NCI-H1092 treated with DMSO at 0.1 percent for 48 hours (cell line): ENCODE measurements at places on chromosomes 5 and 9.

GRCh38 chr9:34419716-34420504 is 38.5 kb downstream of the FAM219A start:
- DNase-seq, result no peak

DNA sequence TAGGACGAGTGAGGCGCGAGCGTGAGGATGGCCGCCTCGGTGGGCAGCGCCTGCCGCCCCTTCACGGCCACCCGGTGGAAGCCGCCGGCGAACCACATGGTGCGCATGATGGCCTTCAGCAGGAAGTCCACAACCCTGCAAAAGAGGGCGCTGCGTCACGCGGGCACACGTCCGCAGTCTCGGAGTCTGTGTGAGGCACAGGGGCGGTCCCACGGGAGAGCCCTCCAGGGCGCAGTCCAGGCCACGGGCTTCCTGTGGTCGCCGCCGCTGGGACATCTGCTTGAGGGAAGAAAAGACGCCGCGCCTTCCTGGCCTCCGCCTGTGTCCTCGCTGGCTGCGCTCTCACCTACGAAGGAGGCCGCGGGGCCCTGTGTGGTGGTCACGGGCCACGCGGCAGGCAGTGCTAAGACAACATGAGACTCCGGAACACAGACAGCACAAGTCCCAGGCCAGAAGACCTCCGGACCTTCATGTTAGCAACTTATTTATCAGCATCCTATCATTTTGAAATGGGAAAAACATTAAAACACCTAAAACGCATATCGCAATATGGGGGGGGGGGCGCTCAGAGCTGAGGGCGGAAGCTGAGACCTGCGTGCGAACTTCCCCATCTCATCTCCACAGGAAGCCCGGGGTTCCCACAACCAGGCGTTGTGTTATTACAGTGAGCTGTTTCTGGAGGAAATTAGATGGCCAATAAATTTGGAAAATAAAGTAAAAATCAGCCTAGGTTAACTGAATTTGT is 28.8 kb downstream of the LPCAT1 start:
- DNase-seq, result no peak

DNA sequence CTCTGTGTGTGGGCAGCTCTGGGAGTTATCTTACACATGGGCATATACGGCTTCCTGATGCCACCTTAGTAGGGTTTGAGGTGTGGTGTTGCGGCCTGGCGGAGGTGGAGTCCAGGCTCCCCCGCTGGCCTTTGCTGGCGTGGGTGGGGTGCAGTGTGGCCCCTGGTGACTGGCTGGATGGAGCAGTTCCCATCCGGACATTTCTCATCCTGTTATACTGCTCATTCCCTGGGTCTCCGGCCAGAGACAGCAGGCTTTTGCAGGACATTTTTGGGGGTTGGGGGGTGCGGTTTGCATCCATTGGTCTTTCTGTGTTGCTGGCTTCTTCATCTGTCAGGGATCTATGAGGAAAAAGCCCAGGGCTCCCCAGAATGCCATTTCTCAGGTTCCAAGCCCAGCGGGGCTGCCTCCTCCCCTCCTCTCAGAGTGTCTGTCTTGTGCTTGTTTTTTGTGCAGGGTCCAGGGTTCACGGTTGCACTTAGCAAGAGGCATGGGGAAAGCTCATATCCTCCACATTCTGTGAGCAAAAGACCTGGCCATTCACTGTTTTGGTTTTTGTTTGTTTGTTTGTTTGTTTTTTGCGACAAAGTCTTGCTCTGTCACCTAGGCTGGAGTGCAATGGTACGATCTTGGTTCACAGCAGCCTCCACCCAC is 22.3 kb downstream of the NDUFS6 start:
- no peak for DNase-seq

DNA sequence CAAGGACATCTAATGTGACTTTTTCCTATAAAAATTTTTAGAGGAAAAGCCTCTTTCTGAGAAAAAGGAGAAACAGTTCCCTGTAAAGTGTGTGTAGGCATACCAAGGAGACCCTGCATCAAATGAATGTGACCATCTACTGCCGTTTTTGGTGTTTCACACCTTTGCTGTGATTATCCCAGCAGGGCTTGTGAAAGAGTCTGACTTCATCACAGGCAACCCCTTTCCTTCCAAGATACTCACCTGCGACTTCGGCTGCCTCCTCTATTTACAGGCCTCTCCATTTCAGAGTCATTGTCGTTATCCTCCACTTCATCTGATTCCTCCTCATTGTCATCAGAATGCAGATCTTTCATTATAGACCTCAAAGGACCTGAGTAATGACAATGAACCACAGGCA is 259.1 kb downstream of the MLLT3 start:
- peak; percentile 12 for DNase-seq

GRCh38 chr5:143488381-143488780 is 84.9 kb upstream of the NR3C1 start:
- DNase-seq, result no peak

GRCh38 chr5:148687427-148687826 is 33.1 kb upstream of the HTR4 start:
- DNase-seq, result no peak

- no peak for DNase-seq
Observed at GRCh38 chr9:71685394-71685793, 82.9 kb downstream of the CEMIP2 start.

DNA sequence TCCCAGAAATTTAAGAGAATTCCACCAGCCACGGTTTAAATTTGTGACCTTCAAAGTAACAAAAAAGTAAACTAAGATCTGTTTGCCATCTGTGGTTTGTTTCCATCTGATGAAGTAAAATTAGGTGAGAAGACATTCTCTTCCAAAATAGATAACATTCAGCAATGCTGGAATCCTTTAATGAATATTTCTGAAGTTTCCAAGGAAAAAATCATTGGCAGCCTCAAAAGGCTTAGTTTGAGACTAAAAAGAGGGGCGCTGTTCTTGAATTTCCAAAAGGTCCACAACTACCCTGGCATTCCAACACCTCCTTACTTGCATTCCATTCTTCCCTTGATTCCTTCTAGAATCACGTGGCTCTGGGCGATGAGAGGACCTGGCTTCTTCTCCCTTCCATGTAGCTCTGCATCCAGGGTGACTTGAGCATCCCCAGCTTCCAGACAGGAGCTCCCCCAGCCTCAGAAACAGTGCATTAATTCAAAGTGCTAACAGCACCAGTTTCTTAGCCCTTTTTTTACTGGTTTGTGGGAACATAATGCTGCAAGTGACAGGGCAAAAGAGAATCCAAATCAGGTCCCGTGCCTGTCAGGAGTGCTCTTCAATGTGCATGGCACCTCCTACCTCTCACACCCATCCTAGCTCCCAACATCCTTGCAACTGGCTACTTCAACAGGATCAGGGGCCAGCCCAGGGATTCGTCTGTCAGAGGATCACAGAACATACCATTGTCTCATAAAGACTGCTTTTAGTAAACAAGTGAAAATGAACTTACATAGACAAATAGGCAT is 191.5 kb upstream of the S1PR3 start:
- DNase-seq, result no peak

DNA sequence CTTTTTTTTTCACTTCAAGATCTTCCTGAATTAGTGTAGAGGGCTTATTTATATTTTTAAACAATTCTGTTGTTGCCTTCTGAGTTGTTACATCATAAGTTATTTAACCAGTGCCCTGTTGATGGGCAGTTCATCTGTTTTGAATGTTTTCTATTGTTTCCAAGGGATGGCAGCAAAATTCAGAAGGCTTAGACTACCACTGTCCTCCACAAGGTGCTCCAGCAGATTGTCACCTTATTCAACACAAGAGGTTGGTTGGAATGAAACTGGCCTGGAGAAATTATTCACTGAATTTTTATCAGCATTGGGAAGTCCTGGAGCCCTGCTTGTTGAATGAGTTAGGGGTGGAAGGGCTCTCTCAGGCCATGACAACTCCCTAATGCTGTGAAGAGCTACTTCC is 1.3 kb upstream of the KLHL9 start:
- no peak for DNase-seq

DNA sequence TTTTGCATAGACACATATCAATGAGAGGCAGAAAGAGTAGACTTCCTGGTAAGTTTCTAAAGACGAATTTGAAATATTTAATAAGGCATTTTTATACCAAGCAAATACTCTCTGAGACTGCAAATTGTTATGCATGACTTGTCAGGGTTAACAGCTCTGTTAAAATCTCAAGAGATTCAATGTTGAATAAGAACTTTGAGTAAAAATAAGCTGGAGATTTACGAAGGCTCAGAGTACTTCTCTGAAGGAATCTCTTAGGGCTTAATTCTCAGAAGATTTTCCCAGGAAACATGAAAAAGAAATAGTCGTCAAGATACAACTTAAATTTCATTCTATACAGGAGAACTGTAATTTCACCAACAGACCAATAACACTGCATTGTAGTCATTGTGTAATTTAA is 259.4 kb downstream of the CDH18 start:
- DNase-seq, result no peak
